ENCODE measurements at places on chromosomes 5 and 9. TPM values are rescaled to one million over a fixed set of nuclear protein-coding genes. Genes with fewer than 3 reads are reported as not detected.

TEX48 gene
- not detected for total RNA-seq

TMEFF1 gene
- total RNA-seq = 1.3 TPM

ACSL6 gene
- total RNA-seq = 0.03 TPM

FAM163B gene
- total RNA-seq = not detected

SH3GL2 gene
- total RNA-seq = not detected

SLC26A2 gene
- 24.5 TPM for total RNA-seq

C9orf50 gene
- not detected for total RNA-seq

PTGS1 gene
- total RNA-seq = 0.97 TPM

DNA sequence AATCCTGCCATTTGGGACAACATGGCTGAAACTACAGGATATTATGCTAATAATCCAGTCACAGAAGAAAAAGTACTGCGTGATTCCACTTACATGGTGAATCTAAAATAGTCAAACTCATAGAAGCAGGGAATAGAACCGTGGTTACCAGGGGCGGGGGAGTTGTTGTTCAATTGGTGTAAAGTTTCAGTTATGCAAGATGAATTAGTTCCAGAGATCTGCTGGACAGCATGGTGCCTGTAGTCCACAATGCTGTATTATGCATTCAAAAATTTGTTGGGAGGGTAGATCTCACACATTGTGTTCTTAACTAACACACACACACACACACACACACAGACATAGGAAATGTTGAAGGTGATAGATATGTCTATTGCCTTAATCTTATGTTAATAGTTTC is 480.5 kb downstream of the DMRT2 start:
- DNase-seq = no peak
- no peaks in the 10 kb centered on the region for H3K27me3 ChIP-seq
- no peaks in the 10 kb centered on the region for H3K4me1 ChIP-seq
- H3K36me3 ChIP-seq = no peaks in the 10 kb centered on the region

GRCh38 chr9:106286249-106286648 is 576.7 kb upstream of the ZNF462 start:
- no peaks in the 10 kb centered on the region for H3K27me3 ChIP-seq
- H3K4me1 ChIP-seq = peaks cover 22% of the 10 kb centered on the region
- peak overlapping the region; percentile 79 for H3K27ac ChIP-seq
- H3K4me3 ChIP-seq = no peak overlapping the region
- H3K36me3 ChIP-seq = peaks cover 29% of the 10 kb centered on the region

GRCh38 chr5:157282150-157282549 is 16.2 kb downstream of the CYFIP2 start:
- no peak for DNase-seq
- no peaks in the 10 kb centered on the region for H3K36me3 ChIP-seq
- H3K4me3 ChIP-seq = no peak overlapping the region
- 0 out of 2 replicates have a peak, but pooled peaks cover 3% of the 10 kb centered on the region for H3K27me3 ChIP-seq
- no peaks in the 10 kb centered on the region for H3K4me1 ChIP-seq

DNA sequence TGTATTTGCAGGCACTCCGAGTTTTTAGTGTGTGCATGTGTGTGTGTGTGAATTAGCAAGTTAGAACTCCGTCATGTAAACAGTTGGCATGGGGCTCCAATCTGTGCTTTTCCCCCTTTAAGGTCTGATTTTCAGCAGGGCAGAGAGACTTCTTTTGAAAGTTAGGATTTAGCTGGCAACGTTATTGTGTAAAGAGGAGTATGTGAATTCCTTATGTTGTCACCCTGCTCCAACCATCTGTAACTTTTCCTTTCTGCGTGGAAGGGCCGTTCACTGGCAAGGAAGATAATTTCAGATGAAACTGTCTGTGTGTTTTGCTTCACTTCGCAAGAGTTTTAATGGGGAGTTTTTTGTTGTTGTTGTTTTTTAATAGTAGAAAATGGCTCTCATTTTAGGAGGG is 332 bp downstream of the SGCD start:
- no peak overlapping the region for H3K4me3 ChIP-seq
- no peaks in the 10 kb centered on the region for H3K36me3 ChIP-seq
- H3K27ac ChIP-seq = no peak overlapping the region
- no peaks in the 10 kb centered on the region for H3K27me3 ChIP-seq

DNA sequence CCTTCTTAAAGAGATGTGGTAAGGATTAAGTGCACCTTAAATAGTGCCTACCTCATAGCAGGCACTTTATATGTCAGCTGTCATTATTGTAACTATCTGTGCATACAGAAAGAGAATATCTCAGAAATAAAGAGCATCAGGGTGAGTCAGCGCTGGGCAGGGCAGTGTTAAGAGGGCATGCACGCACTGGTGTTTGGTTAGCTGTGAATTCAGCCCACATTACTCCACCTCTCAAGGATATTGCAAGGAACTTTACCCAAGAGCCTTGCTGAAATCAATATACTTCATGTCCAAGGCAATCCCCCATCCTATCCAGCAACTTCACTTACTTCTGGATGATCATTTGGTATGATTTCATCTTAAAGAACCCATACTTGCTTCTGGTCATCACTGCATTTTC is 300.9 kb downstream of the NTRK2 start:
- no peaks in the 10 kb centered on the region for H3K4me1 ChIP-seq
- no peaks in the 10 kb centered on the region for H3K27me3 ChIP-seq
- no peaks in the 10 kb centered on the region for H3K36me3 ChIP-seq
- no peak overlapping the region for H3K27ac ChIP-seq

- no peaks in the 10 kb centered on the region for H3K27me3 ChIP-seq
- H3K27ac ChIP-seq = no peak overlapping the region
- no peaks in the 10 kb centered on the region for H3K36me3 ChIP-seq
- DNase-seq = no peak
- no peaks in the 10 kb centered on the region for H3K4me1 ChIP-seq
- H3K4me3 ChIP-seq = no peak overlapping the region
Measured at GRCh38 chr9:77935974-77936373, 95.6 kb downstream of the GNAQ start.

DNA sequence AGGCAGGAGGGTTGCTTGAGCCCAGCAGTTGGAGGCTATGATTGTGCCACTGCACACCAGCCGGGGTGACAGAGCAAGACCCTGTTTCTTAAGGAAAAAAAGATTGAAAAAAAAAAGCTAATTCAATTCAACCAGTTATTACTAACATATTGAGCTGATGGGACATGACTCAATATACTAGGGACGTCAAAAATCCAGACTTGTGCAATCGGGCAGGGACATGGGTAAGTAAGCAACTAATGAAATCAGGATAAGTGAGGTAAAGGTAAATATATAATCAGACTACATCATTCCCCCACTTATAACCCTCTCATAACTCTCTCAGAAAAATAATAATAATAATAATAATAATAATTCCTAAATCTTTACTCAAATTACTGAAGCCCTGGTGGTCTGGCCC is 975 bp upstream of the HAVCR1 start:
- H3K4me3 ChIP-seq = no peak overlapping the region
- H3K27me3 ChIP-seq = no peaks in the 10 kb centered on the region
- no peak for DNase-seq
- H3K36me3 ChIP-seq = no peaks in the 10 kb centered on the region
- H3K27ac ChIP-seq = no peak overlapping the region

GRCh38 chr5:169260896-169261569 is 39.9 kb downstream of the SLIT3 start:
- no peaks in the 10 kb centered on the region for H3K27me3 ChIP-seq
- no peak for DNase-seq
- H3K27ac ChIP-seq = no peak overlapping the region
- H3K4me1 ChIP-seq = peaks cover 7% of the 10 kb centered on the region
- no peak overlapping the region for H3K4me3 ChIP-seq

GRCh38 chr5:100791391-100791790 is 111.7 kb downstream of the ST8SIA4 start:
- H3K4me3 ChIP-seq = no peak overlapping the region
- no peaks in the 10 kb centered on the region for H3K36me3 ChIP-seq
- H3K4me1 ChIP-seq = no peaks in the 10 kb centered on the region
- no peak overlapping the region for H3K27ac ChIP-seq

DNA sequence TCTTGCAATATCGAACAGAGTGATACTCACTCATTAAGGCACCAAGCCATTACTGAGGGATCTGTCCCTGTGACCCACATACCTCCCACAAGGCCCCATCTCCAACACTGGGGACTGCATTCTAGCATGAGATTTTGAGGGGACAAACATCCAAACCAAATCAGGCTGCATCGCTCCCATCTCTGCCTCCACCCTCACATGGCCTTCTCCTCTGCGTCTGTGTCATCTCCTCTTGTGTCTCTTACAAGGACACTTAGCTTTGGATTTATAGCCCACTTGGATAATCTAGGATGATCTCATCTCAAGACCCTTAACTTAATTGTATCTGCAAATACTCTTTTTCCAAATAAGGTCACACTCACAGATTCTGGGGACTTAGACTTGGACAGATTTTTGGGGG is 284.4 kb upstream of the DAP start:
- H3K4me1 ChIP-seq = no peaks in the 10 kb centered on the region
- H3K4me3 ChIP-seq = no peak overlapping the region
- H3K27me3 ChIP-seq = peaks cover 16% of the 10 kb centered on the region
- no peak overlapping the region for H3K27ac ChIP-seq
- H3K36me3 ChIP-seq = no peaks in the 10 kb centered on the region

GRCh38 chr5:143760131-143760505 is 51.8 kb upstream of the HMHB1 start:
- H3K4me3 ChIP-seq = no peak overlapping the region
- peaks cover 10% of the 10 kb centered on the region for H3K4me1 ChIP-seq
- H3K27me3 ChIP-seq = no peaks in the 10 kb centered on the region
- no peak overlapping the region for H3K27ac ChIP-seq

DNA sequence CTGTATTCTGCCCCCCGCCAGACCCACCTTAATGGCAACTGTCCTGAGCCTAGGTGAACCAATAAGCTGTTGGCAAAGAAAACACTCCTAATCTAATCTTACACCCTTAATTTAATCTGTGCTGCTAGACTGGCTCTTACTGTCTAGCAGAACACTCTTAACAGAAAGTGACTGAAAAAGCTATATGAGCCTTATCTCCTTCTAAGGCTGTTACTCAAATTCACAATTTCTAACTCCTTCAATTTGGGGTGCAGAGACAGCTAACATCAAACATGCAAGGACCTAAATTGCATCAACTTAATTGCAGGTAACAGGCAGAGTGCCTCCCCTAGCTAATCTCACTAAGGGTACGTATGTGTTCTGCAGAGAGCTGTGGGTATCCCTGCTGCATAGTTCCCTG is 49.5 kb upstream of the MAP1B start:
- no peak overlapping the region for H3K27ac ChIP-seq
- H3K27me3 ChIP-seq = 0 out of 2 replicates have a peak, but pooled peaks cover 3% of the 10 kb centered on the region
- DNase-seq = no peak
- no peak overlapping the region for H3K4me3 ChIP-seq
- no peaks in the 10 kb centered on the region for H3K36me3 ChIP-seq

- H3K4me1 ChIP-seq = no peaks in the 10 kb centered on the region
- H3K4me3 ChIP-seq = no peak overlapping the region
- H3K27me3 ChIP-seq = no peaks in the 10 kb centered on the region
- no peak overlapping the region for H3K27ac ChIP-seq
Measured at GRCh38 chr5:27969157-27969556, 930.8 kb upstream of the CDH9 start.

DNA sequence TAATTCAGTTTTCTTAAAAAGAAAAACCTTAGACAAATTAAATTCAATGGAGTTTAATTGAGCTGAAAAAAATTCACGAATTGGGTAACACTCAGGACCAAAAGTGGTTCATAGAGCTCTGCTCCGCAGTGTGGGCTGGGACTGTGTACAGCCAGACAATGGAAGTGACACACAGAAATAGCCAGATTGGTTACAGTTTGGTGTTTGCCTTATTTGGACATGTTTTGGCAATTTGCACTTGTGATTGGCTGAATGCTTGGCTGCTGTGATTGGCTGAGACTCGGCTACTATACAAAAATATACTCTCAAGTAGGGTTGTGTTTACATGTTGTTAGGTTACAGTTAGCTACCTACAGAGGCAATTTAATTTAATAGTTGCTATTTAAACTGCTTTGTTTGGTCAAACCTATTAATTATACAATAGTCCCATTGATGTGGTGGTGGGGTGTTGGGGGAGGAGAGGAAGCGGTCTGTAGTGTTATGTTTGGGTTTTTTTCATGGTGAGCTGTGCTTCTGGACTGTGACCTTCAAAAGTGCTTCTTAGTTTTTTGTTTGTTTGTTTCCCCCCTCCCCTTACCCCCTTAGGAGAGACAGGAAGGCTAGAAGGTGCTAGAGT is 95.2 kb downstream of the CNTLN start:
- H3K4me3 ChIP-seq = no peak overlapping the region
- no peaks in the 10 kb centered on the region for H3K27me3 ChIP-seq
- H3K4me1 ChIP-seq = no peaks in the 10 kb centered on the region
- H3K27ac ChIP-seq = no peak overlapping the region

GRCh38 chr5:108762660-108763059 is 15.0 kb downstream of the FER start:
- peaks cover 23% of the 10 kb centered on the region for H3K36me3 ChIP-seq
- H3K27ac ChIP-seq = no peak overlapping the region
- no peak overlapping the region for H3K4me3 ChIP-seq
- H3K27me3 ChIP-seq = no peaks in the 10 kb centered on the region
- H3K4me1 ChIP-seq = no peaks in the 10 kb centered on the region

- peaks cover 10% of the 10 kb centered on the region for H3K4me1 ChIP-seq
- H3K27me3 ChIP-seq = no peaks in the 10 kb centered on the region
- H3K4me3 ChIP-seq = no peak overlapping the region
- H3K36me3 ChIP-seq = no peaks in the 10 kb centered on the region
Measured at GRCh38 chr5:138482638-138483037, 17.4 kb downstream of the EGR1 start.

DNA sequence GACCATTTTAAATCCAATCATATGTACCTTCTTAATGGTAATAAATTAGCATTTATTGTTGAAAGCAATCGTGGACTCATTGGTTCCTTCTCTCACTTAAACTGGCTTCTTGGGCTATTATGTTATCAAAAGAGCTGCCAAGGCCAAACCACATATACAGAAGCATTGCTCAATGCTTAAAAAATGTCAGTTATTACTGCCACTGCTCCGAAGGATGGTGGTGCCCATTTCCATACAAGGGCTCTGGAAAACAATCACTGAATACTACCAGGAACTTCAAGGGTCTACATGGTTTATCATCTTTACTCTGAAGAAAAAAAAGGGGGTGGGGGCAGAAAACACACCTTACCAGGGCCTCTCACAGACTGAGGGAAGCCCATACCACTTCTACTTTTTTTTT is 104.3 kb downstream of the GNAQ start:
- H3K27me3 ChIP-seq = no peaks in the 10 kb centered on the region
- peak overlapping the region; percentile 63 for H3K27ac ChIP-seq
- H3K4me1 ChIP-seq = peaks cover 25% of the 10 kb centered on the region
- DNase-seq = peak; percentile 51

Data from SJSA1 (cell line).